ENCODE measurements at places on chromosomes 12 and 14. TPM values are rescaled to one million over a fixed set of nuclear protein-coding genes. Genes with fewer than 3 reads are reported as not detected.

CHPT1 gene
- total RNA-seq = 28.1 TPM

- DNase-seq = no peak
Measured at GRCh38 chr14:101813171-101813759, 51.8 kb downstream of the PPP2R5C start.

DNA sequence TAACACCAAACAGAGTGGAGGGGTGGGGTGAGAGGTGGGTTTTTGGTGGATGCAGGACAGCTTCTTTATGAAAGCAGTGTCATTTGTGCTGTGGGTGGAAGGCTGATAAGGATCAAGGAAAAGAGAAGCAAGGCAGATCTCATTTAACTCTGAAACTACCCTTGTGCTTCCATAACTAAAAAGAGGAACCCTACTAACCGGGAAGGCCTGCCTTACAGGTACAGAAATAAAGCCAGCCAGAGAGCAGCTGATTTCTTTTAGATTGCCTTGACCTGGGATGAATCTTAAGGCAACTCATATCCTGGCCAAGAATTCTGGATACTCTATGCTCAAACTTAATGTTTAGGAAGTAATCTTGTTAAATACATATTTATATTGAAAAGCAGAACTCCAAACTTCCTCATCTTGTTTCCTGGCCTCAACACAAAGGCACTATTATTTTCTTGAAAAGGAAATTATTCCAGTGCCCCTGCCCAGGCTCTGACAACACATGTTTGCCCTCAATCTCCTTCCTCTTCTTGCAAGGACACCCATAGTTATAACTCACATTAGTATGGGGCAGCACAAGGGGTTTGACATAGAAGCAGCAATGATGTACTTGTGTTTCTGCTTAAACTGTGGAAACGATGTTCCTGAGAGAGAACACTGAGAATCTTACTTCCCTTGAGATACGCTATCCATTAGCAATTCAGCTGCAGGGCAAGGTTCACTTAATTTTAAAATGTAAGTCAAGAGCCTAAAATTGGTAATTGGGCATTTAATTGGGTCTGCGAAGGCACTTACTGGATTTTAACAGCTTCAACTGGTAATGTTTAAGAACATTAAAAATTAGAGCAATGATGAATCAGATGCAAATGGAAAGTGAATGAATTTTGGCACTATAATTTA is 173.7 kb downstream of the STXBP6 start:
- no peak for DNase-seq

DNA sequence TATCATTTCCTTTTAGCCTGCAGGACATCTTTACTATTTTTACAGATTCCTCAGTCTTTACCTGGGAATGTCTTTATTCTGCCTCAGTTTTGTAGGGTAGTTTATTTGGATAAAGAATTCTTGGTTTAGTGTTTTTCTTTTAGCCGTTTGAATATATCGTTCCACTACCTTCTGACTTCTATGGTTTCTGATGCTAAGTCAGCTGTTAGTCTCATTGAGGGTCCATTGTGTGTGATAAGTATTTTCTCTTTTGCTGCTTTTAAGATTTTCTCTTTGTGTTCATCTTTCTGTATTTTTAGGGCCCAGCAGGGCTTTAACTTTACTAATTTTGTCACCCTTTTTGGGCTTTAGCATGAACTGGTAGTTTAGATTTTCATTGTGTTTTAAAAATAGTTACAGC is 113.5 kb downstream of the MNAT1 start:
- no peak for DNase-seq

C14orf180 gene
- total RNA-seq = not detected

DNA sequence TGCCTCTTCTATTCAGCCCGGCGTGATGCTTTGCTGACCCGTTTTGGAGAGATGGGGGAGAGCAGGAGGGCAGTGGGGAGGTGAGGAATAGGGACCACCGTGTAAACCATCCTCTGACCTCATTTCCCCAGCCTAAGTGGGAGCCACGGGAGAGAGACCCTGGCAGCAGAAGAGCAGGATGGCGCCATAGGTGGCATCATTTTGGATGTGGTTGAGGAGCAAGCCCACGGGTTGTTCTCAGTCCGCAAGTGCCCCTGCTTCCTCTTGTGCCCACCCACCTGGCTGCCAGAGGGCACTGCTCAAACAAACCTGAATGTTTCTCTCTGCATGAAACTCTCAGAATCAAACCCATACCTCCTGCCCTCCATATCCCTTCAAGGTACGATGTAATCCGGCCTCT is 10.7 kb upstream of the UBC start:
- DNase-seq = no peak

CCDC196 gene
- total RNA-seq = not detected

AKAP6 gene
- 0.29 TPM for total RNA-seq

GUCY2C gene
- not detected for total RNA-seq

DNA sequence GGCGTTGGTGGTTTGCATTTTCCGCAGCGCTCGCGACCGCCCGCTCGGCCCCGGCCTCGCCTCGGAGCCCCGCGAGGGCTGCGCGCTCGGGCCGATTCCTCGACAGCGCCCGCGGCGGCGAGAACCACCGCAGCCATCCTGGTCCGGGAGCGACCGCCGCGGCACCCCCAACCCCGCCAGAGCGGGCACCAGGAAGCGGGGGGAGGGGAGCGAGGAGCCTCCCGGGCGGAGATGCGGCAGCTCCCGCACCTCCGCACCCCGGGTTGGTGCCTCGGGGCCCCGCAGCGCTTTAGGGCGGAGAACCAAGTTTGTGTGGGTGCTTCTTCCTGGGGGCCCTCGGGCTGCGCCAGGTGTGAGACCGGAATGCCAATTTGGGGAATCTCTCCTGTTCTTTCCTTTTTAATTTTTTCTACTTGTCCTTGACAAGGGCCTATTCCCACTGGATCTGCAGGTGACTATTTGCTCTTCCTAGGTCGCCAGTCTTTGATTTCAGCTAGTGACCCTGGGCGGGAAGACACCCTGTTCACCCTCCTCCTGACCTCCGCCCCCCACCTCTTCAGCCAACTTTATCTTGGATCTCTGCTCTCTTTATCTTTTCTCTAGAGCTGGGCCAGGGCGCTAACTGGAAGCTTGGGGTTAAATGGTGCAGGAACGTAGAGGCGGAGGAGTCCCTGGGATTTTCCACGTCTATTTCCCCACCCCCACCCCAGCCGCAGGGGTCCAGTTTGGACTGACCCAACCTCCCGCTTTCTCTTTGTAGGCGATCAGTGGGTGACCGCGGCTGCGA is at the start of gene SOCS2:
TSS of gene SOCS2 (plus strand) at position 751 of the 787 bp plus-strand sequence. CDS start 223 bp downstream, outside the sequence.
- DNase-seq = no peak

GRCh38 chr12:10235761-10236631 is 23.3 kb downstream of the GABARAPL1 start:
- no peak for DNase-seq

GRCh38 chr12:132326646-132327045 is 2.7 kb downstream of the GALNT9 start:
- DNase-seq = no peak

GRCh38 chr12:104863296-104863948 is 94.7 kb downstream of the SLC41A2 start:
- no peak for DNase-seq

CLEC1A gene
- total RNA-seq = 12.8 TPM

DNA sequence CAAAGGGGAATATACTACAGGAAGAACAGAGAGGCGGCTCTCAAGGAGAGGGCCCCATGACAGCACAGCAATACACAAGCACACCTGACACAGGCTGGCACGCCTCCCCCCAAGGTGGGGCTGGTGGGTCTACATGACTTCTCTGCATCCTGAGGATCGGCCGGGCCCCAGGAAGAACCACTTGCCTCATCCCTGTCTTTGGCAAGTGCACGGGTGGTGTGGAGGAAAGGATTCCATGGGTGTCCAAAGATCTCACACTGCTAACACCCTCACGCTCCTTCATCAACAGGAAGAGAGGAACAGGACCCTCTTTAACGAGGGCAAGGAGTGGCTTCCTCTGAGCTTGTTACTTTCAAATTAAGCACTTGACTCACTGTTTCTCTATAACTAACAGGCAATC is 7.3 kb downstream of the VAMP1 start:
- no peak for DNase-seq

CLEC1B gene
- total RNA-seq = not detected

DNA sequence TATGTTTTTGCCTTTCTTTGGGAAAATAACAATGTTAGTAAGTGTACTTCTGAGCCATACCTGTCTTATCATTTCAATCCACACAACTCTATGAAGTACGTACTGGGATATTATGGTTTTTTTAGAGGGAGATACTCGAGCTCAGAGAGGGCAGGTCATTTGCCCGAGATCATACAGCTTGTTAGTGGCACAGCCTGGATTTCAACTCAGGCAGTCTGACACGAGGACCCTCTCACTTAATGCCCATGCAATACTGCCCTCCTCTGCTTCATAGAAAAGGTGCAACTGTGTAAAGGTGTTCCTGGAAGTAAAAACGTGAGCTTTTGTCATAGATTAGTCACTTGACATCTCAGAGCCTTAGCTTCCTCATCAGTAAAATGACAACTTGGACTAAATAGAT is 128.0 kb downstream of the NDUFA12 start:
- peak; percentile 12 for DNase-seq

- DNase-seq = no peak
Measured at GRCh38 chr12:85275374-85275773, 4.6 kb upstream of the ALX1 start.

WASHC4 gene
- total RNA-seq = 127 TPM

GRCh38 chr12:1217191-1217949 is 226.3 kb downstream of the ERC1 start:
- DNase-seq = peak; percentile 88

GRCh38 chr12:25365340-25365730 is 114.6 kb upstream of the KRAS start:
- no peak for DNase-seq

DNA sequence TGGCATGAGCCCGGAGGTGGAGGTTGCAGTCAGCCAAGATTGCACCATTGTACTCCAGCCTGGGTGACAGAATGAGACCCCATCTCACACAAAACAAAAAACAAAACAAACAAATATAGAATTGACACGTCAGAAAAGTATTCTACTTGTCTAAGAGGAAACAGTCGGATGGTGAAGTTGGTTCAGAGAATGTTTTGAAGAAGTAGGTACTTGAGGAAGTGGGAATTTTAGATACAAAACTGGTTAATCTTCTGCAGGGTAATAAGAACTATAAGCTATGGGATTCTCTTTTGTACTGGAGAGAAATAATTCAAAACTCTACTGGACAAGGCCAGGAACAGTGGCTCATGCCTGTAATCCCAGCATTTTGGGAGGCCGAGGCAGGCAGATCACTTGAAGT is 14.6 kb upstream of the TCTN1 start:
- no peak for DNase-seq

DNA sequence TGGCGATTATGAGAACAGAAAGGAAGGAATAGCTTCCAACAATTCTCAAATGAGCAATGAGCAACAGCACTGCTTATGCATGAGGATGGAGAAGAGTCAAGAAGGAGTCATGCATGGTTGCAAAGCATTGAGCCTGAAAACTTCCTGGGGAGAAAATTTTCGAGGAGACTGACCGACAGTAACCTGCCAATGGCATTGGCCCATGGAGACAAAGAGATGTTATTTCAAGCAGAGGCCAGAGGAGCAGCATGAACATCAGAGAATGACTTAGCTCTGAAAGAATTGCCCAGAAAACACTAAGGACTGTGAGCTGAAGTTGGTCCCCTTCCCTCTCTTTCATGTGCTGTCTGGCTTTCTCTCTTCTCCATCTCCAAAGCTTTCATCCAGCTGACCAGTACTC is 343.4 kb downstream of the ADAMTS20 start:
- DNase-seq = no peak

DNA sequence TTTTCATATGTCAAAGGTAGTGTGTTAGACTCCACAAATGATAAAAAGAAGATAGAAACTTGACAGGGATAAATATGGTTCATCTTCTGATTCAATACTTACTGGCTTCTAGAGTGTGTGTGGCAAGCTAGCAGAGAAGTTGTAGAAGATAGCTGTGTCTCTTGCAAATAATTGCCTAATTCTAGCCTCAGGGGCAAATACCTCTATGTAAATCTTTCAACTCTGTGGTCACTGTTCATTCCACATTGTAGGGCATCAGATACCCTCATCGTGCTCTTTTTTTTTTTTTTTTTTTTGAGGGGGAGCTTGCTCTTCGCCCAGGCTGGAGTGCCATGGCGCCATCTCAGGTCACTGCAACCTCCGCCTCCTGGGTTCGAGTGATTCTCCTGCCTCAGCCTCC is 1.7 kb downstream of the OLR1 start:
- no peak for DNase-seq

VDR gene
- total RNA-seq = 0.18 TPM

TBC1D30 gene
- total RNA-seq = 13.8 TPM

DNA sequence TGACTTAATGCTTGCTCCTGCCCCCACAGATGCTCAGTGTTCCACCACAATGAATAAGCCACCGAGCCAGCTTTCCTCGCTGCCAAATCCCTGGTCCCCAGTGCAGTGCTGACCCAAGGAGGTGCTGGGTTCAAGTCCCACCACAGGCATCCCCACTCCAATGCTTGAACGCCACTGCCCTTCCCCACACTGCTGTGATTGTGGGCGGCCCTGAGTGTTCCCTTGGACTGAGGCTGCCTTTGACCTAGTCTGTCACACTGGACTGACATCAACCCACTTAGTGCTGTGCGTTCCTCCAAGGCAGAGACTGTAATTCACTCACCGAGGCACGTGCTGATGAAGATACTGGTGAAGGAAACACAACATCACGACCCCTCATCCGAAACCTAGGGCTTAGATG is 83.4 kb upstream of the TMCC3 start:
- no peak for DNase-seq

CLEC4A gene
- total RNA-seq = not detected

CLEC7A gene
- total RNA-seq = 0.41 TPM

CPM gene
- 2.0 TPM for total RNA-seq

GRCh38 chr12:43444940-43445564 is 107.0 kb downstream of the ADAMTS20 start:
- DNase-seq = peak; percentile 66

GARIN6 gene
- total RNA-seq = not detected

DNA sequence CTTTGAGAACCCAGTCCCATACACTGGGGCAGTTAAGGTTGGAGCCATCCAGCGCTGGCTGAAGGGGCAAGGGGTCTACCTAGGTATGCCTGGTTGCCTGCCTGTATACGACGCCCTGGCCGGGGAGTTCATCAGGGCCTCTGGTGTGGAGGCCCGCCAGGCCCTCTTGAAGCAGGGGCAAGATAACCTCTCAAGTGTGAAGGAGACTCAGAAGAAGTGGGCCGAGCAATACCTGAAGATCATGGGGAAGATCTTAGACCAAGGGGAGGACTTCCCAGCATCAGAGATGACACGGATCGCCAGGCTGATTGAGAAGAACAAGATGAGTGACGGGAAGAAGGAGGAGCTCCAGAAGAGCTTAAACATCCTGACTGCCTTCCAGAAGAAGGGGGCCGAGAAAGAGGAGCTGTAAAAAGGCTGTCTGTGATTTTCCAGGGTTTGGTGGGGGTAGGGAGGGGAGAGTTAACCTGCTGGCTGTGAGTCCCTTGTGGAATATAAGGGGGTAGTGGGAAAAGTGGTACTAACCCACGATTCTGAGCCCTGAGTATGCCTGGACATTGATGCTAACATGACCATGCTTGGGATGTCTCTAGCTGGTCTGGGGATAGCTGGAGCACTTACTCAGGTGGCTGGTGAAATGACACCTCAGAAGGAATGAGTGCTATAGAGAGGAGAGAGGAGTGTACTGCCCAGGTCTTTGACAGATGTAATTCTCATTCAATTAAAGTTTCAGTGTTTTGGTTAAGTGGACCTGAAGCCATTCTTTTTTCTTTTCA is 9.2 kb downstream of the ERP29 start:
- DNase-seq = no peak

GRCh38 chr12:95870897-95871296 is 12.1 kb downstream of the SNRPF start:
- no peak for DNase-seq
